OCI-M1 (cell line): ENCODE measurements at places on chromosomes 2 and 18.

DNA sequence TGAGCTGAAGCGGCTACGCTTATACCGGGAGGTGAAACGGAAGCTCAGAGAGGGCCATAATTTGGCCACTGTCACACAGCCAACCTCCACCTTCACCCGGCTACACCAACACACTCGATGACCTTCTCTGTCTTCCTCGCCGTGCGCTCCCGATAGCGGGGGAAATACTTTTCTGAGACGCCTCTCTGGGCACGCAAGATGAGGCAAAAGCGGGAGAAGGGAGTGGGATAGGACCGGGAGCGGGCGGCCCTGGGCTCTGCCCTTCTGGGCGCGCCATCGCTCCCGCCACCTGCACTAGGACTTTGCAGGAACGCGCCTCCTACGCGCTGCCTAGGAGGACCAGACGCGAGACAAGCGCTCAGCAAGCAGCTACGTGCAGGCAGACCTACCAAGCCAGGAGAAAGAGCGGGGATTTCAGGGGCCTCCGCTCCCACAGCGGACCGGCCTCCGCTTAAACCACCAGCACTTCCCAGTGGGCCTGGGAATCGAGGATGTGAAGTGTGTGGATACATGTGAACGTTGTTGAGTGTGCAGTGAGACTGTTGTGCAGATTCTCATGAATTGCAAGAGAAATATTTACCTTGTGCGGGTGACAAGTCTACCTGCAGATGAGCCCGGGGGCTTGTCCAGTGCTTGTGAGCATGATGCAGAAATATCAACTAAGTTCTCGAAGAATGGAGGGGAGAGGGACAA is 11.4 kb downstream of the SIX3 start:
- no peak for DNase-seq

DNA sequence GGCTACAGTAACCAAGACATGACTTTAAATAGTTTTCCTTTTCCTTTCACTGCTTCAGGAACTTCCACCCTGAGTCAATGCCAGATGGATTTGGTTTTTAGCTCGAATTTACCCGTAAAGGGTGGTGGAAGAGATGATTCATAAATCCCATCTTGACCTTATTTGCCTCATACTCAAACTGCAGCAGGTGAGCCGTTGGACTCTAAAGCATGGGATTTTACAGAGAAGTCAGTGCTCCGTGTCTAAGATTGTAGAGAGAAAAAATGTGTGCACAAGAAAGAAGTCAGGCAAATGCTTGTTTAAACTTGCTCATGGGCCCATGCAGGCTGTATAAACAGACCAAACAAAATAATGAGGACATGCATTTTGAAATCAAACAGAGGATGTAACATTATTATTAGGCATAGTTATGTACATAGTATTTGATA is 369.7 kb upstream of the TRIB2 start:
- DNase-seq: no peak

DNA sequence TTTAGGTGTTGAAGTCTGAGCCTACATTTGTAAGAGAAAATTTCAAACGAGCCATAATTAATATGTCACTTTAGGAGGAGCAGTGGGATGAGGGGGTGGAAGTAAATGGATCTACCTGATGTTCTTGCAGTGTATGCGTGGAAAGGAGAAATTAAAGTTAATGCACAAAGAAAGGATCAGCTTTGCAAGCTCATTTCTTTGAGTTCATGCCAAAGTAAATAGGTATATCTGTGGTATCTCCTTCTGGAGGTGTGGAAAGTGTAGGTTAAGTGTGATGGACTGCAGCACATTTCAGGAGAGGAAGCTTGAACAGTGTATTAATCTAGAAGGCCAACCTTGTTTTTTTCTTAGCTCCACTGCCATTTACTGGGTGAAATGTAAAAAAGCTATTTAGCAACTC is 307.5 kb upstream of the ZEB2 start:
- no peak for DNase-seq

DNA sequence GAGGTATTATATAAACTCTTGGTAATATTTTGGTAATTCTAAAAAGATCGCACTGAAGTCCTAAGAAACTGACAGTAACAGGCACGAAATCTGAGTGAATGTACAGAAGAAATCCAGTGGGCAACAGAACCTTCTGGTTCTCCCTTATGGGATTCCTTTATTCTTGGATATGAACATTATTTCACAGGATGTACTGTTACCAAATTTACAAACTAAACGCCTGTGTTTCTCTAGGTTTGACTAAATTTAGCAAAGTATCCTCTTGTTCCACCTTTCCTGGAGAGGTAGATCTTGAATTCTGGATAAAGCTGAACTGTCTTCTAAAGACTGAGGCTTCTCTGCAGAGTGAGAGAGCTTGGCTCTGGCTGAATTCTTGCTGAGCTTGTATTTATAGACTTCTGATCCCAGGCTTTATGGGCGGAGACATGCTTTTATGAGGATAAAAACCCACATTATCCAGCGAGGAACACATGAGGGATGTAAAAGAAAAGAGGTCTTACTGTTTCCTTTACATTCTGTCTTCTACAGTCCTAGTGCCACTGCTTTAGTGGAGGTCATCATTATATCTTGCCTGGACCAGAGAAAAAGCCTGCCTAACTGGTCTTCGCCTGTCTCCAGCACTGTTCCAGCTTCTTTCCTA is 220.8 kb downstream of the CDH2 start:
- DNase-seq: no peak

- no peak for DNase-seq
Observed at GRCh38 chr2:74822771-74823566, 11.0 kb upstream of the HK2 start.

- DNase-seq: no peak
Observed at GRCh38 chr2:154600927-154601494, 97.5 kb upstream of the KCNJ3 start.

- no peak for DNase-seq
Observed at GRCh38 chr18:68085251-68085650, 568.7 kb upstream of the DSEL start.

DNA sequence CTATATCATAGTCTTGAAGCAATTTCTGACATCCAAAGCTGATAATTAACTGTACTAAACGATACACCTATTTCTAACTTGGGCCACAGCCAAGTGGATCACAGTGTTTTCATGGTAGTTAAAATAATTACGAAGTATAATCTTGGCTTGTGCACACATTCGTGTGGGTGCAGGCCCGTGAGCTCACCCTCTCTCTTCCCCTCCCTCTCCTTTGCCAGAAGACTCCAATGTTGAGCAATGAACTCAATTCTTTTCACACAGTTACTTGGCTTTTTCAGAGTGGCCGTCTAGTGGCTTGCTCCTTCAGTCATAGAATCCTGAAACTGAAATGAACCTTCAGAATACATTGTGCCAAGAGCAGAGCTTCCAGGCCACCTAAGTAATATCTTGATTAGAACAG is 178.7 kb downstream of the NCKAP5 start:
- no peak for DNase-seq

DNA sequence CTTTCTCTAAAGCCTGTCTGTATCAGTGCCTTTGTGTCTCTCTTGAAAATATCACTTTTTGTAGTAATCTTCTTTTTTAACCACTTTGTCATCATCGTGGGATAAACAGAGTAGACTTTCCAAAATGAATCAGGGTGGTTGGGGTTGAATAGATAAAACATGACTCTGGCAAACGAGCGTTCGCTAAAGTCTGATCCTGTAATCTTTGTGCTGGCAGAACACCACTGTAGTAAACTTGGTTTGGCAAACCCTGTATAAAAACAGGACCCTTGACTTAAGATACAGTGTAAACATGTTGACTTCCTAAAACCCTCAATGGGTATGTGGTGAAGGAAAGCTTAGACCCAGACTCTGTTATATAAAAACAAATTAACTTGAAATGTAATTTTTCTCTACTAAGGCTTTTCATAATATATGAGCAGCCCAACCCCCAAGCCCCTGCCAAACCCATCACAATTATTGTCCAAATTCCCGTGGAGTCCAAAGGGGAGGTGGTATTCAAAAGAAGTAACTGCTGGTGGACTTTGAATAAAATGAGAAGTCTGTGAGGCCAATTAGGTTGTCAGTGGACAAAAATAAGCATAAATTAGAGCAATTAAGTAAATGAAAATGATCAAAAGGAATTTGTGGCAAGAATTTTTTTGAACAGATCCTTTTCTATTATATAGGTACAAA is 52.2 kb downstream of the COLEC12 start:
- DNase-seq: no peak

DNA sequence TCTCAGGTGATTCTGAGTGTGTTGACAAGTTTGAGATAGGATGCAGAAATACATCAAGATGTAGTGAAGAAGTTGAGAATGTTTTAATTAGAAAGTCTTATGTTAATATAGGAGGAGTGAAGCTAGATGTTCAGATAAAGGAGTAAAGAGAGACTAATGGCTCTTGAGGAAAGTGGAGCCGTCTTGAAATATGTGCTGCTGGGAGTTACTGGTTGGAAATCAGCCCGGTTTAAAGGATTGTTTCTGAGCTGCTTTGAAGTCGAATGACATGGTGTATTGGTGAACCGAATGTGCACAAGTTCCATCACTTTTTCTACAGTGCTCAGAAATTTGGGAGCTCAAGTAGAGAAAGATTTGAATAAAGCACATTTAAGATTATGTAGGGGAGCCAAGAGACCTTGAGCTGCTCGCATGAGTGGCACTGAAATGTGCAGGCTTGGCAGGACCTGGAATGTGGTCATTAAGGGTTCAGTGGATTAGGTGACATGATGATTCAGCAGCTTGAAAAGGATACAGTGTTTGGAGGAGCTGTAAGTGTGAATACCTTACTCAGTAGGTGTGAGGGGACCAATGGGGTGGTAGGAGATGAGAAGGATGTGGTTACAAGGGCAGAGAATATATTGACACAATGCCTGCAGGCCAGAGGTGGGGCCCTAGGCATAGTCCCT is 68.6 kb downstream of the CAB39 start:
- DNase-seq: no peak

DNA sequence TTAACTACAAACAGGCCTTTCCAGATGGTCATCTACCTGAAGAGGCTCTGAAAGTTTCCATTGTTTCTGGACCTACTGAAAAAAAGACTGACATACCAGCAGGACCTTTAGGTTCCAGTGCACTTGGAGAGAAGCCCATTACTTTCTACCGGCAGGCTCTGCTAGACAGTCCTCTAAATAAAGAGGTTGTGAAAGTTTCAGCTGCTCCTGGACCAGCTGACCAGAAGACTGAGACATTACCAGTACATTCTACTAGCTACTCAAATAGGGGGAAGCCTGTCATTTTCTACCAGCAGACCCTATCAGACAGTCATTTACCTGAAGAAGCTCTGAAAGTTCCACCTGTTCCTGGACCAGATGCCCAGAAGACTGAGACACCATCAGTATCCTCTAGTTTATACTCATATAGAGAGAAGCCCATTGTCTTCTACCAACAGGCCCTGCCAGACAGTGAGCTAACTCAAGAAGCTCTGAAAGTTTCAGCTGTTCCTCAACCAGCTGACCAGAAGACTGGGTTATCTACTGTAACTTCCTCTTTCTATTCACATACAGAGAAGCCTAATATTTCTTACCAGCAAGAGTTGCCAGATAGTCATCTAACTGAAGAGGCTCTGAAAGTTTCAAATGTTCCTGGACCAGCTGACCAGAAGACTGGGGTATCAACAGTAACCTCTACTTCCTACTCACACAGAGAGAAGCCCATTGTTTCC is 65.8 kb downstream of the ALMS1 start:
- peak; percentile 85 for DNase-seq

GRCh38 chr2:230657906-230658305 is 54.7 kb upstream of the CAB39 start:
- no peak for DNase-seq

DNA sequence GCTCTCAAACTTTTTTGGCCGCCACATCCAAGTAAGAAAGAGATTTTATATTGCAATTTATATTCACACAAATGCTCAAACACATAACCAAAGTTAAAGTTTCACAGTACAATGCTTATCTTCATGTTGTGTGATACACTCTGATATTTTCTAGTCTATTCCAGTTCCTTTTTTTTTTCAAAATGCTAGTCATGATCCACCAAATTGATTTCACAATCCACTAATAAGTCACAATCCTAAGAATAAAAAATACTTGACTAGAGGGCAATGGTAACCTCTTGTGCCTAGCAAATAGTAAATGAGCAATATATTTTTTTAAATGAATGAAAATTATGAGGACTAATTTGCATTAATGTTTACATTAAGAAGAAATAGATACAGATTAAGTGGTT is 5.8 kb upstream of the PTPN4 start:
- peak; percentile 33 for DNase-seq

DNA sequence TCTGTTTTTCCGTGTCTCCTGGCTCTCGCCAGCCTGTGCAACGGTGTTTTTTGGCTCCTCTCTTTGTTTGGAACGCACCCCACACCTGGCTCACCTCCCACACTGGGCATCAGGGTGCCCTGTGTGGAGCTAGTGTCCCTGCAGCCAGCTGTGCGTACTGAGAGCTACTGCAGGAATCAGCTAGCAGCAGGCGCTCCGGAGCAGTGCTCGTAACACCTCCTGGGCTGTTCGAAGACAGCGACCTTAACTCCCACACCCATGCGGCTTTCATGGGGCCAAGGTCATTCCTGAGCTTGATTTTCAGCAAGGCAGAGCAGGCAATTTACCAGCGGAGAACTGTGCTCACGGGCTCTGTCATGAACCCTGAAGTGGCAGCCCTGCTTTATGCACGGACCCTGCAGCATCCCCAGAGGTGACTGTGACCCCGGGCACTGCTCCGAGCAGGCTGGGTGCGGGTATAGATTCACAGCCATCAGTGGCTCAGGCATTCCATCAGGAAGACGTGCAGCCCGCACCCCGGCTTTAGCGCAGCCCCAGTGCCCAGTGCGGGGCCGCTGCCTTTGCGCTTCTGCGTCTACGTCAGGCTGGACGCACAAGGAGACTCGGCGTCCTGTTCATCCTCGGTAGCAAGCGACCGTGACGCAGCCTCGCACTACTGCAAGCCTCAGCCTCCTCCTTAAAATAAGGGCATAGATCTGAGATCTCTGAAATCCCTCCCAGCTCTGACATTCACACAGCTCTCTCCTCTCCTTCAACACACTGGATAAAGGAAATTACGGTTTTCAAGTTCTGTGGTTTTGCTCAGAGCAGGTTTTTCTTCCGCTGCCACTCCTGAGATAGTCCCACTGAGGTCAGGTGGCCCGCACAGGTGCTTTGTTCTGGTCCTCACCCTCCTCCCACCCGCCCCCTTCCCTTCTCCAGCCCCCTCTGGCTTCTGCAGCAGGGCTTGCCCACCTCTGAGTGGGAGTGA is 58.2 kb downstream of the ADI1 start:
- DNase-seq: no peak
